ENCODE measurements at places on chromosomes 1 and 21.
A peak's percentile ranks its signal among the peaks of the same experiment; 100 is the strongest.

DNA sequence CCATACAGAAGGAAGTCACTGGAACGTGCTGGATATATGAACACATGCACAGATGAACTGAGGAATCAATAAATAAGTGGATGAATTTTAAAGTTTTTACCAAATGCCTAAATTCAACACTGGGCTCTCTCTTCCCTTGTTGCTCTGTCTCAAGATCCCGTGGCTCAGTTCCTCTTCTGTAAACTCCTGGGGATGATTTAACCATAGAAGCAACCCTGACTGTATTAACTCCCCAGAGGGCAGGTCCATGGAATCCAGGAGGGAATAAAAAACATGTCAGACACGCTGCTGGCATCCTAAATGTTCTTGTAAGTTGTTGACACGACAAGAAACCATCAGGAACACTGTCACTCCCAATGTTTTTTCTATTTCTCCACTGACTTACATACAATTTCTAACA lies 45.3 kb upstream of the GPR157 start:
- no peak for DNase-seq

GRCh38 chr1:32907435-32907834 lies 6.2 kb upstream of the TMEM54 start:
- DNase-seq: no peak

DNA sequence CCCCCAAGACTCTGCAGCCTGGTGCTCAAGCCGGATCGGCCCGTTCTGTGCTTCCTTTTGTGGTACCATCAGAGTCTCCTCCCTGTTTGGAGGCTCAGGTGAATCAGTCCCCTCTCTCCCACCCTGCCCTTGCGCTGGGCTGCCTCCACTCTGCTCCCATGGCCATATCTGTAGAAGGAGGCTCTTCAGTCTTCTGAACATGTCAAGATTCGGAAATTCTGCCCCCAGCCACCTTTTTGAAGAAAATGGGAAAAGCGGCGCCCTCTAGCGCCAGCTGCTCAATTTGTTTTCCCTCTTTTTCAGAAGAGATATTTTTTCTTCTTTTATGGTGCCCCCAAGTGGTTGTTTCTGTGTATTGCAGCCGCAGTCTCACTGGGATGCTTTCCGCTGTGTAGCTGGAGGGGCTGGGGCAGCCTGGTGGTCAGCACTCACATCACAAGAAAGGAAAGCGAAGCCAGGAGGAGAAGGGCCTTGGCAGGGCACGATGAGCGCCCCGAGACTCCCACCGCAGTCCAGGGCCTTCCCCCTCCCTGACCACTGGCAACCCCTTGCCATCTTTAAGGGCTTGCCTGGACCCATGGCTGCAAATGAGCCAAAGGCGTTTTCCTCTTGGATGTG lies 58.4 kb upstream of the CACNA1E start:
- DNase-seq: peak; percentile 12

- no peak for DNase-seq
Measured at GRCh38 chr1:167158813-167159275, 61.8 kb upstream of the POU2F1 start.

DNA sequence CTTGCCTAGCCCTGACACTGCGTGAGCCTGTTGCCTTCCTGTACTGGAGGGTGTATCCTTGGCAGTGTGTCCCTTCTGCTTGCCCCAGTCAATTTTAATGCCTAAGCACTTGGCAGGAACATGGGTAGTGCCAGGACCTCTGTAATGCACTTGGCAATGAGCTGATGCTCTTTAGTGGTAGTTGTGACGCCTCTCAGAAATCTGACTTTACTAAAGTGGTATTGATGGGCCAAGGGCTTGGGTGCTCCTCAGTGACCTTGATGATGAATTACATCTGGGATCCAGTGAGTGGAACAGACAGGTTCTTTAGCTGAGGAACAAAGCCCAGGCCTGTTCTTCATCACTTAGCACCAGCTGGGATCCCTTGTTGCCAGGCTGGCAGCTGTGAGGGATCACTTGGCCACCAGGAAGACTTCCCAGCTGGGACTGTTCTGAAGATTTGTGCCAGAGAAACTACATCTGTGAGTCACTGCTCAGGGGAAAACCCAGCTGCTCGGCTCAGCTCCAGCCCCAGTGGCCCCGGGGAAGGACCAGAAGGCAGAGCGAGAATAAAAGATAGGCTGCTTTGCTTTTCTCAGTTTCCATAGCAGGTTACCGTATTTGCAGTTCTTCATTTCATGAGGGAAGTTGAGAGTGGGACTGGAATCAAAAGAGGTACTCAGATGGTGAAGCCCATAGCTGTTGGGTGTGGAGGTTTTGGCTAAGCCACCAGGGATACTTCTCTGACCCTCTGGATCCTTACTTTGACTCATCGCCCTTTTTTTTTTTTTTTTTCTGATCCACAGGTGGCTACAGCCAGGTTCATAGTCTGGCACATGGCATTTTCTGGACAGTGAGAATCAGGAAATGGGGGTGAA lies 28.5 kb upstream of the KCNA2 start:
- no peak for DNase-seq

Measured in immature natural killer cell (primary cell).